ENCODE measurements at places on chromosomes 2 and 18. TPM values are rescaled to one million over a fixed set of nuclear protein-coding genes. Genes with fewer than 3 reads are reported as not detected.

DNA sequence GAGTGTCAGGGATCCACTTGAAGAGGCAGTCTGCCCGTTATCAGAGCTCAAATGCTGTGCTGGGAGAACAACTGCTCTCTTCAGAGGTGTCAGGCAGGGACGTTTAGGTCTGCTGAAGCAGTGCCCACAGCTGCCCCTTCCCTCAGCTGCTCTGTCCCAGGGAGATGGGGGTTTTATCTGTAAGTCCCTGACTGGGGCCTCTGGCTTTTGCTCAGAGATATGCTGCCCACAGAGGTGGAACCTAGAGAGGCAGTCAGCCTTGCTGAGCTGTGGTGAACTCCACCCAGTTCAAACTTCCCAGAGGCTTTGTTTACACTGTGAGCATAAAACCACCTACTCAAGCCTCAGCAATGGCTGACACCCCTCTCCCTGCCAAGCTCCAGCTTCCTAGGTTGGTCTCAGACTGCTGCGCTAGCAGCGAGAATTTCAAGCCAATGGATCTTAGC is 38.1 kb downstream of the PLEK start:
- DNase-seq: no peak

GRCh38 chr2:199932312-199932855 is 21.3 kb downstream of the C2orf69 start:
- no peak for DNase-seq

GRCh38 chr18:57276829-57277228 is 75.5 kb upstream of the ST8SIA3 start:
- DNase-seq: no peak

DNA sequence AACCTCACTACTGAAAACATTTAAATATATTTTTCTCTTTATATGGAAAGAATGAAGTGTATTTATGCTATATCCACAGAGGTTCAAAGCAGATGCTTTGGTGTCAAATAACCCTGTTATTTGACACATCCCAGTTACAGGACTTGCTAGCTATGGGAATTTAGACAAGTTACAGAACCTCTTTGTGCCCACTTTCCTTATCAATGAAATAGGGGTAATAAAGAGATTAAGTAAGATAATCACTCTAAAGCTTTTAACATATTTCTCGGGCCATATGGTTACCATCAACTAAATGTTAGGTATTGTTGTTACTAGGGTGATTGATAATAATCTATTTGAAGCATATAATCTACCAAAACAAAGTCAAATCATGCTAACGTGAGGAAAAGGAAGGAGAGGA is 1660.6 kb upstream of the NXPH2 start:
- no peak for DNase-seq

- no peak for DNase-seq
Observed at GRCh38 chr2:32482471-32482870, 125.6 kb downstream of the BIRC6 start.

DNA sequence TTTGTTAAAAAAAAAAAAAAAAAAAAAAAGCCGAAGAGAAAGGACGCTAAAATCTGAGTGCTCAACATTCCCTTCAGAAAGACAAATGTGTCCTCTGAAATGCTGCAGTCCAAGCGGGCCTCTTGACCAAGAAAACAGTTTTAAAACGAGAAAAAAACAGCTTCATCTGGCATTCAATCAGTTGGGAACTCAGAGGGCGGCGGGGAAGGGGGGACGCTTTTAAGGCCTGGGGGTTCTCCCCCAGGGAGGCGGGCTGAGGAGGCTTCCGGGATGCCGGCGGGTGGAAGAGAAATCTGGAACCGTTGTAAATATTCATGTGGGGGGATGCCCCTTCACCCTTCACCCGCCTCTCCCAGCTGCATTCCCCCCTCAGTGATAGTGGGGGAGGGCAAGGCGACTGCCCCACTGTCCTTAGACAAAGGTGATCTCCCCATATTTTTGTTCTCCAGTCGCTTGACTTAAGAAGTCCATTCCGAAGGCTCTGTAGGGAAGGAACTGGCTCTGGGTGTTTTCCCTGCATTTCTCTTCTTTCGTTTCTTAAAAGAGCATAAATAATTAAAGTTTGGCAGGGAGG is 3.3 kb upstream of the HOXD11 start:
- DNase-seq: no peak

- DNase-seq: no peak
Observed at GRCh38 chr2:12737738-12738485, 21.2 kb downstream of the TRIB2 start.

GRCh38 chr2:169546756-169547155 is 26.9 kb downstream of the FASTKD1 start:
- no peak for DNase-seq

DNA sequence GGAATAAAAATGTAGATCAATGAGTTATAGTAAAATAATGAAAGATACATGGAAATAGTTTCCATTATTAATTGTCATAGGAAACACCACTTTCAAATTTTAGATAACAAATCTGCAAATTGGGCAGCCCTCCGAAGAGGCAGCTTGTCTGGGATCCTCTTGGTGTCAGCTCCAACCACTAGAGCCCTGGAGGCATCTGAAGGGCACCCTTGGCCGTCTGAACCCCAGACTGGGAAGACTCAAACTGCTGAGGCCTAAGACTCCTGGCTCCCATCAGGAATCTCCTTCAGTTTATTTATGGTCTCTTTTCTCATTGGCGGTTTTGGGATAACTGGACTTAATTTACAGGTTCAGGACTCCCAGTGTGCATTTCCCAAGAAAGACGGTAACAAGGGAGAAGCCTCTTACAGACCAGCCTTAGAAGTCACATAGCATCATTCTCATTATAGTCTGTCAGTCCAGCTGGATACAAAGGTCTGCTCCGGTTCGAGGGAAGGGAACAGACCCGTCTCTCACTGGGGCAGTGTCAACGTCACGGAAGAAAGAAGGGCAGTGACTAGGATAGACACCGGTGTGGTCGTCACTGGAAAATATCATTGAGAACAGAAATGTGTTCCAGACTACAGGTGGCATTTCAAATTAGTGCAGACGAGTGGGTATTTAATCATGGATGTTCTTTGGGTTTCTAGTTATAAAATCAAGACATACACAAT is 390.7 kb upstream of the NETO1 start:
- DNase-seq: no peak

DNA sequence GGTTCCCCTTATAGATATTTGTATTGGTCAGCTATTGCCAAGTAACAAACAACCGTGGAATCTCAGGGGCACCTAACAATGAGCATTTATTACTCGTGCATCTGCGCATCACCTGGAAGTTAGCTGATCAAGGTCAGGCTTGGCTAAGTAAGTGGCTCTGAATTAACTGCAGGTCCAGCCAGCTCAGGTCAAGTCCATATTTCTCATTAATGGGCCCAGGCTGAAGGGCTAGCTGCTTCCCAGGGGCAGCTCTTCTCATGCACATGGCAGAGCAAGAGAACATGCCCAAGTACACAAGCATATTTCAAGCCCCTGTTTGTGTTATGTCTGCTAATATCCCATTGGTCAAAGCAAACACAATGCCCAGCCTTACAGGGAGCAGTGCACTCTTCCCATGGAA is 7.8 kb upstream of the DGUOK start:
- DNase-seq: no peak

DNA sequence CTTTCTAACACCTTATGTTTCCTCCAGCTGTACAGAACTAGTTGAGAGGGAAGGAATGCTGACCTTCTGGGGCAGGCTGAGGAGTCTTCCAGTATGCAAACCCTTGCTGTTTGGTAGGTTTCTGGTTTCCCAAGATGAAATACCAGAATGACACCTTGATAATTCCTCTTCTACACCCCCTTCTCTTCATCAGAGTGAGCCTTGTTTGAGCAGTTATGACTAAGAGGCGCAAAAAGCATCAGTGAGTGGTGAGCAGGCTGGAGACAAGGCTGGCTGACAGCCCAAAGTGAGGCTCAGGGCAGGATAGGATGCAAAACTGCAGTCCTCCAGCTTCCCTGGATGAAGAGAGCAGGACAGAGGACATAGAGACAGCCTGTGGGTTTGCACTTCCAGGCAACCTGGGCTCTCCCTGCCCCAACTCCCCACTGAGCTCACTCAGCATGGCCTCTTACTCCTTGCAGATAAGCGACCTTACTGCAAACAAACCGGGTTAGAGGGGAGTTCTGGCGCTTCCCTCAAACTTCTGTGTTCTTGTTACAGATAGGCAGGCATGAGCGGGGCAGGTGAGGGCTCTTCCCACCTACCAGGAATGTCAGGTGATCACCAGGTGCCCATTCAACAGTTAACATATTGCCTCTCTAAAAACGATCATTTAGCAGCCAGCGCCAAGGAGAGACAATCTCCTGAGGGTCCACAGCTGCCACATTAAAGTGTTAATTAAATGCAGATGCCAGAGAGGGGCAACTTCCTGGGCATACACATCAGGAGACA is 5.4 kb downstream of the MPPE1 start:
- DNase-seq: no peak

- no peak for DNase-seq
Observed at GRCh38 chr2:170836027-170836426, 19.3 kb downstream of the GAD1 start.

DNA sequence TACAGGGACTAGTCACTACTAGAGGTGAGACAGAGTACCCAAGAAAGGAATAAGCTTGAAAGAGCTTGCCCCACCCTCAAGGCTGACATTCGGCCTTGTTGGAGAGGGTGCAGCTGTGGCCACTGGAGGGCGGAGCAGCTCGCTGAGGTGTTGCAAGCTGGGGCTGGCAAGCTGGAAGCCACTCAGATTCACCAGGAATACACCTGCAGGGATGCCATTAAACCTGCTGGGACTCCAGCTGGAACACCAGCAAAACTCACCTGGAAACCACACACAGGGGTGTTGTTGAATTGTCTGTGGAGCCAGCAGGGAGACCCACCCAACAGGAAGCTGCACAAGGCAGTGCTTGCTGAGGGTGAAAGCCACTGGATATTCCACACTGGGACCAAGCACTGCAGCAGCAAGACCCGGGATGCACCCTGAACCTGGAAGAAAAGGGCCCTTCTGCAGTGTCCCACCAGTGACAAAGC is 26.1 kb downstream of the KCTD18 start:
- no peak for DNase-seq

DNA sequence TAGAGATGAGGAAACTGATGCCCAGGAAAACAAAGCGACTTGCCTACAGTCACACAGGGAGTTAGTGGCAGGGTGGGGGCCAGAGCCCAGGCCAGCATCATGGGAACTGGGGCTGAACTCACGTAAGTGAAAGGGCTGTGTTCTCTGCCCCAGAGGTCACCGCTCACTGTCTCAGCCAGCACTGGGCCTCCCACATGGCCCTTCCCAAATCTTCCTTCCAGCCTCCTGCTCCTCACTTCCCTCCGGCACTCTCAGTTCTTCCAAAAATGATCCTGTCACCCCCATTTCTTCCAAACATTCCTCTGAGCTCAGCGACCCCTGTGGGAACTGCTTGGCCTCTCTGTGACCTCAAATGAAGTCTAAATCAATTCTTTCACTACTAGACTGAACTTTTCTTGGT is 90.5 kb upstream of the TMEM247 start:
- DNase-seq: no peak

GRCh38 chr2:227339098-227339599 is 14.1 kb downstream of the MFF start:
- DNase-seq: no peak

DNA sequence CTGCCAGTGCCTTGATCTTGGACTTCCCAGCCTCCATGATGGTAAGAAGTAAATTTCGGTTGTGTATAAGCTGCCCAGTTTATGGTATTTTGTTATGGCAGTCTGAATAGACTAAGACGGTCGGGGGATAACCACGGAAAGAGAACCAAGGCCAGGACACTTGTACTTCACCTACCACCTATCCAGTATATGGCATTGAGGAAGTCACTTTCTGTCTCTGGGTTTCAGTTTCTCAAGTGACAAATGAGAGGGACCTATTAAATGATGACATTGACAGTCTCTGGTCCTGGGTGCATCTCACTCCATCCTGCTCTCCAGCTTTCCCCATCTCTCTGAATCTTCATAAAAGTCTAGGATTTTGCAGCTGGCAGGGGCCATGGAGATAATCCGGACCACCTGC is 183.8 kb upstream of the MSH6 start:
- DNase-seq: no peak

DNA sequence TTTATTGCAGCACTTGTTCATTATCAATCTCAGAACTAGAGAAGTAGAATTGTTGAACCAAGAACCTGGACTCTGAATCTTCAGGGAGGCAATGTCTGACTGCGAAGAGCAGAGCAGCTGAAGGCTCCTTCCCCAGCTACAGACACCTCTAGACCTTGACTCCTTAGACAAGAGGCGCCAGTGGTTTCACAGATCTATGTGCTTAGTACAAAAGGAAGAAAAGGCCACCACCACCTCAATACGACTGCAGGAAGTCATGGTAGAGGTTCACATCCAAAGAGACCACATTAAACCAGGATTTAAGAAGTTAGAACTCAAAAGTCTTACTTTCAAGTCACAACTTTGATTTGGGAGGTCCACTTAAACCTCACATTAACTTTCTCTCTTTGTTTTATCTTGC is 158.1 kb upstream of the VRK2 start:
- DNase-seq: no peak

NEURL3 gene
- 0.68 TPM for total RNA-seq

CGREF1 gene
- total RNA-seq: 3.4 TPM

VAMP5 gene
- 140 TPM for total RNA-seq

SERPINB13 gene
- total RNA-seq: not detected

CCL20 gene
- total RNA-seq: 6.0 TPM

SALL3 gene
- 0.10 TPM for total RNA-seq

MAP2 gene
- 8.8 TPM for total RNA-seq

FBLN7 gene
- total RNA-seq: 5.8 TPM

MOCOS gene
- total RNA-seq: 1.8 TPM

UGT1A8 gene
- total RNA-seq: not detected

SIX2 gene
- 1.8 TPM for total RNA-seq

PSMD14 gene
- total RNA-seq: 73.3 TPM

EMX1 gene
- not detected for total RNA-seq

POTEJ gene
- total RNA-seq: not detected

KLHL14 gene
- 0.48 TPM for total RNA-seq
